ENCODE measurements at places on chromosomes 11 and 22.

DNA sequence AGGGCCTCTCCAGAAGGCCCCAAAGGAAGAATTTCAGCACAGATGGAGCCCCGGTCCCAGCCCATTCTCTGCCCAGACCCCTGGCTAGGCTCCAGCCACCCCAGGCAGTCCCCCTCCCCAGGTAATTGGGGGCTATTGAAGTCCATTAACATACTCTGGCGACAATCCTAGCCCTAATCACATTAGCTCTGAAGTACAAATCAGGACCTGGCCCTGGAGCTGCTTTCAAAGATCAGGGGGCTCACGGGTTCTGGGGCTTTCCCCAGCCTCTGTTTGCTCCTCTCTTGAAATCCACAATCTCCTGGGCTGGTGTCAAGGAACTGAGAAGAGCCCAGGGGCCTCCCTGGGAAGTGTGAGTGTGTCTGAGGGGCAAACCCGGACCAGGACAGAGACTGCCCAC, 22.3 kb downstream of the FGF4 start:
- no peak for DNase-seq

DNA sequence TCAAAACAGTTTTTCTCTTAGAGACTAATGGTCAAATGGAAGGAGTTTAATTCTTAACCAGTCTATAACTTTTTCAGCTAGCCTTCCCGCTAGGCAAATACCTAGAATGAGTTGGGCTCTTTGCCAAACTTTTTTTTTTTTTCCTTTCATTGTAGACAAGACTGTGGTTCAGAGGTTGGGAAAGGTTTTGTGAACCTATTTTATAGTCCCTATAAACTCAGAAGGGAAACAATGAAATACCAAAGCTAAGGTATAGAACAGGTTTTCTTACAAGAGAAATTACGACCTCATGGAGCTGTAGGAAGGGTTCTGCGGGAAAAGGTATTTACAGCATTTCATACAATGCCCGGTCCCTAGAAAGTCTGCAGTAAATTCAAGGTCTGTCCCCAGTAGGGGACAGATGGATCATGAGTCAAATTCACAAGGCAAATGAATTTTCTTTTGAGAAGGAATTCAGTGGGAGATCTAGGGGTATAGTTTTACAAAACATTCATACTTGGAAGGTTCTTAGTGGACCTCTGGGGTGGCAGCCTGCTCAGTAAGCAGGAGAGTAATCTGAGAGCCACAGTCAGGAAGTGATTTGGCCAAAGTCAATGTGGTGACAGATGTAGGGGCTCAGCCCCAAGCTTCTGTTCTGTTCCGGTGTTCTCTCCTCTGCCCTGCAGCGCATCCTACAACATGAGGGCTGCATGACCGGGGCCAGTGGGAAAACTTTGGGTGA, 146.8 kb downstream of the DBX1 start:
- no peak for DNase-seq

DNA sequence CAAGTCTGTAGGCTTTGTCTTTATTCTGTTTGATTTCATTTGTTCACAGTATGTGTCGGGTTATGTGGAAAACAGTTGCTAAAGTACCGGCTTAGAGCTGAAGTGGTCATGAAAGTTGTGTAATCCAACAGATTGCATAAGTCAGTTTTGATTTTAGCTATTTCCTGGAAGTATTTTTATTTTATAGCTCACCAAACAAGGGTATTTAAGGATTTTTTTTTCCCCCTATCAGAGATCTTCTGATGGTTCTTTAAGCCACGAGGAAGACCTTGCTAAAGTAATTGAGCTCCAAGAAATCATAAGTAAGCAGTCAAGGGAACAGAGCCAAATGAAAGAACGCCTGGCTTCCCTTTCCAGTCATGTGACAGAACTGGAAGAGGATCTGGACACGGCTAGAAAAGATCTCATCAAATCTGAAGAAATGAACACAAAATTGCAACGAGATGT, 55.9 kb downstream of the PPFIA1 start:
- no peak for DNase-seq

GRCh38 chr11:78562398-78562797, 12.3 kb downstream of the NARS2 start:
- DNase-seq = no peak

DNA sequence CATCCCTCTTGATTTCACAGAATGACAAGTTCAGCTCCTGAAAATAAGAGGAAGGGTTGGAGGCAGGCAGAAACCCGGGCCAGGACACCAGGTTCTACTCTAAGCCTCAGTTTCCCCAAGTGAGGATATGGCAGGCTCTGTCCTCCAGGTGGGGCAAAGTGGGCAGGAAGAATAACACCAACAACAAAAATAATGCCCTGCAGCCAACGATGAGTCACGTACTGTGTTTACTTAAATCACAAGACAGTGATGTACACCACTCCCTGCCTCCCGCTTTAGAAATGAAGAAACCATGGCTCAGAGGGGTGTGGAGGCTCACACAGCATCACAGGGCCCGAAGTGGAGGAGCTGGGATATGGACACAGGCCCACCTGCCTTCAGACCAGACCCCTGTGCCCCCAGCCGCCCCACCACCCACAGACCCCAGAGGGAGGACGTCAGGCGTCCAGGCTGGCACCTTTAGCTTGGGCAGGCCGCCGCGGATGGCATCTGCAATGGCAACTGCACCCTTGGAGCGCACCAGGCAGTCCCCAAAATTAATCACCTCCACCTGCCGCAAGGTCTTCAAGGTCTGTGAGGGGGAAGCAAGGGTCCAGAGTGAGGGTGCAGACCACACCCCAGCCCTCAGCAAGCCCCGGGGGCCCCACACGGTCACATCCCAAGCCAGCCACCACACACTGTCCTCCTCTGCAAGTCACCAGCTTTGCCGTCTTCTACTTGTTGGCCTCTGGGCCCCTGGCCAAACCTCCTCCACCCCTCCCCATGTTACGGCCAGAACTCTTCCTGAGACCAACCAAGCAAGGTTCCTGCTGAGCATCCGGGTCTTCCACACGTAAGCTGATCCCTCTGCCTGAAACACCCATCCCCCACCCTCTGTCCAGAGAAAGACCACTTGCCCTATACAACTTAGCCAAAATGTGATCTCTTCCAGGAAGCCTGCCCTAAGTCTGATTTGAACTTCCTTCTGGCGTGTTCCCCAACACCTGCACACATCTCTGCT, 15.8 kb upstream of the CHADL start:
- no peak for DNase-seq

DNA sequence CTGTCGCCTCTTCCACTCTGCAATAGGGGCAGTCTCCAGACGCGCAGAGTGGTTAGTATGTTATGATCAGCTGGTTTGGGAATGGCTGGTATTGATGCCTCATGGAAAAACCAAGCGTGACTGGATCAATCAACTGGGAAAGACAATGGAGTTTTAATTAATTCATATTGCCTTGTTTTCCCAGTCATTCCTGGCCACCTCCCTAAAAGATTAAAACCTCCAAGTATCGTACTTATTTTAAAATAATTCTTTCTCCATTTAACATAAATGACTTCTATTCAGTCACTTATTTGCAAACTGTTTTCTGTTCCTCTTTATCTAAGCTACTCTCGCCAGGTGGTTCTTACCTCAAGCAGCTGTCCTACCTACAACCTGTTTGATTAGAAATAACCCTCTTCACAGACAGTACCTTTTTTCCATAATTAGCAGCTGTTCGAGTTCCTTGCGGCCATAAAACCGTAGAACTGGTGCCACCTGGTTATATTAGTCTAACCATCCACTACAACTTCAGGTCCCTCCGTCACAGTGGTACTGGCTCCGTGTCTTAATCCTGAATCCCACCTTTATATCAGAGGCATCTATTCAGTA, 898 bp downstream of the ZNF215 start:
- no peak for DNase-seq

DNA sequence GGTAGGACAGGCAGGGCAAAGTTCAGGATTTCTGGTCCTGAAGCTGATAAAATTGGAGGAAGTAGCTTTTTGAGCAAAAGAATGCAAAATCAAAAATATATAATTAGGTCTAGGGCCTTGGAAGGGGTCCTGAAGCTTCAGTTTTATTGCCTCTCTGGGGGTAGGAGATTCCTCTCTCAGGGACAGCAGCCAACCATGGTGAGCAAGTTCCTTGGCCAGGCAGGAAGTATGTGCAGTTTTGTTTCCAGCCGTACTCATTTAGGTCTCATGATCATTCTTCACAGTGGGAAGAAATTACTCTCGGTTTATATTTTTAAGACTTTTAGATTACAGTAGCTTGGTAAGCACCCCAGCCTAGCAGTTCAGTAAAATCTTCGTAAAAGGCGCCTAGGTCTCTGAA, 2.9 kb upstream of the RAB38 start:
- DNase-seq = no peak

GRCh38 chr22:30015229-30015797, 65.0 kb upstream of the HORMAD2 start:
- DNase-seq = no peak

GRCh38 chr11:77776455-77776854, 44.1 kb downstream of the RSF1 start:
- no peak for DNase-seq

- DNase-seq = no peak
Observed at GRCh38 chr11:128789497-128790150, 77.5 kb downstream of the KCNJ1 start.

DNA sequence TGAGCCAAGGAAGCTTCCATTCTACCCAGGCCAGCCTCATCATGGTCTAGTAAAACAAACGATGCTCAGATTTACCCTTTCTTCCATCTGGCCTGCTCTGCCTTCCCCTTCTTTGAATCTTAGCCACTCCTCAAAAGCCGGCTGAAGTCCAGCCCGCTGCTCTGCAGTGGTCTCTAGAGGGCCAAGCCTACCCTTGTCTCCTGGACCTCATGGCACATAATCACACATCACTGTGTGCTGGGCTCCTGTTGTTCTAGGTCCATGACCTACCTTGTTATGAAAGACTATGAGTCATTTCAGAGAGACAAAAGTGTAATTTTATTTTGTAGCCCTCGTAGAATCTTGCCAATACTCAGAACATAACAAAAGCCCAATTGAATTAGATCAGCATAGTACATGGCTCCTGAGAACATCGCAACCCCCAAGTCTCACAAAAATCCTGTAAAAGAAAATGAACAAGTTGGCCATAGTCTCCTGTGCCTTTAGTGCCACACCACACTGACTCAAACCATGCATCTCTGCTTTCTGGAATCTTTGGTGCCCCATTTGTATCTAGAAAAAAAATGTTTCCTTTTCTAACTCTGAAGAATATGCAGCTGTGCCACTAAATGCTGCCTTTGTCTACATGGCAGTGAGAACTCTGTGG, 192.7 kb downstream of the OPCML start:
- DNase-seq = no peak

- no peak for DNase-seq
Observed at GRCh38 chr11:794766-795633, 3.1 kb downstream of the SLC25A22 start.

DNA sequence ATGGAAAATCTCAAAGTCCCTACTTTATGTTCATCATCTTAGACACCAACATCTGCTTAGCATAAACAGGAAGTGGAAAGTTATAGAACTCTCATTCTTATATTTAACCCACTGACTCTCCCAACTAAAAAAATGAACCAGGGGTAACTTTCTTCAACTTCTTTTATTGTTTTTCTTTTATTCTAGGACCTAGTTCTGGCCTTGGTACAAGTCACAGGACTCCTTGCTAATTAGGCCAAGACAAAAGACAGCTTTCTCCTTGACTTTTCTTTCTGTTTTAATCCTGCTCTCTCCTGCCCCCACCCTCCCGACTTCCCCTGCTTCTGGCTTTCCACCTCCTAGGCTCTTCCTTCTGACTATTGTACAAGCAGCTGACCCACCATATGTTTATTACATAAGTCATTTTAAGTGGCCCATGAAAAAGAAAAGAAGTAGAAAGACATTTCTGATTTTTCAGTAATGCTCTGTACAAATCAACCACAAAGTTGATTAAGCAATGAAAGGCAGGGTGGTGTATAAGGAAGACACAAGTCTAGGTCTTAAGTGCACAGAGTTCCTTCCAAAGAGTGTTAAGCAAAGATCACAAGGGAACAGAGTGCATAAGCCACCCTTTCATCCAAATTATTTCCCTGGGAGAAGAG, 18.3 kb downstream of the JAML start:
- DNase-seq = no peak

DNA sequence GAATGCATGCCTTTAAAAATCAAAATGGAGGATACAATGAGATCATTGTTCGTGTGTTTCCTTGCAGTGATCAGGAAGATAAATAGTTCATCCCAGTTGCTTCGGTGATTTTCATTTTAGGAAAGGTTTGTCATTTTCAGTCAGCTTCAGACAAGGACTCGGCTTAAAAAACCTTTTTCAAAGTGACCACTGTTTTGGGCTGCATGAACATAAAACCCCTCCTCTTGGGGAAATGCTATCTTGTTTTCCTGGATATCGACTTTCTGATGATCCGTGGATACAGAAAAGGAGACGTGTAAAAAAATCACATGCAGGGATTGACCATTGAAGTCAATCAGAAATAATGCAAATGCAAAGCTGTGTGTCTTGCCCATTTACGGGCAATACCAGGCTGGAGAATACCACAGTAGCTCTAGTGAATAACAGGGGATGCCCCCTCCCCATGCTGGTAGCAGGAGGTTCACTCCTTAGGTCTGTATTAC, 146.8 kb downstream of the MAML2 start:
- no peak for DNase-seq

DNA sequence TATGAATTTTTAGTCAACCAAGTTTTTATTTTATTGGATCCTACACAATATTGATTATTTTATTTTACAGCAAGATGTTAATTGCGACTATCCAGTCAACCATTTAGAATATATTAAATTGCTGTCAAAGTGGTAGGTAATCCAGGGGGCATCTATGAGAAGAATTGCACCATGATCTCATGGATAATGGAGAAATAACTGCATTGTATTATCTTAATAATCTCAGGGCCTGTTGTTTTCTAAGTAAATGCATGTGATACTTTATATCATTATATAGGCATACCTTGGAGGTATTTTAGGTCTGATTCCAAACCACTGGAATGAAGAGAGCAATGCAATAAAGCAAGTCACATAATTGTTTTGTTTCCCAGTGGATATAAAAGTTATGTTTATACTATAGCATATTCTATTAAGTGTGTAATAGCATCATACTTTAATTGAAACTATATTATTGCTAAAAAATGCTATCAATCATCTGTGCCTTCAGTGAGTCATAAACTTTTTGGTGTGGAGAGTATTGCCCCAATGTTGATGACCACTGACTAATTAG, 595.4 kb upstream of the CHORDC1 start:
- DNase-seq = no peak

- DNase-seq = no peak
Observed at GRCh38 chr22:35632935-35633334, 15.3 kb upstream of the APOL6 start.

GRCh38 chr11:64976651-64977050, 4.7 kb upstream of the MAJIN start:
- DNase-seq = peak; percentile 40

GRCh38 chr22:19842393-19843106, 12.1 kb downstream of the GNB1L start:
- no peak for DNase-seq
